Omental fat pad (tissue), 4 donors: ENCODE measurements at places on chromosomes 5 and 9. TPM values are rescaled to one million over a fixed set of nuclear protein-coding genes. Genes with fewer than 3 reads are reported as not detected.

GRCh38 chr5:95913663-95914062 lies 48.0 kb downstream of the ELL2 start:
- DNase-seq = no peak

GRCh38 chr9:73038613-73039012 lies 85.8 kb upstream of the ALDH1A1 start:
- DNase-seq = peak; percentile 24

- no peak for DNase-seq
Measured at GRCh38 chr9:112234779-112235178, 59.7 kb upstream of the SUSD1 start.

DNA sequence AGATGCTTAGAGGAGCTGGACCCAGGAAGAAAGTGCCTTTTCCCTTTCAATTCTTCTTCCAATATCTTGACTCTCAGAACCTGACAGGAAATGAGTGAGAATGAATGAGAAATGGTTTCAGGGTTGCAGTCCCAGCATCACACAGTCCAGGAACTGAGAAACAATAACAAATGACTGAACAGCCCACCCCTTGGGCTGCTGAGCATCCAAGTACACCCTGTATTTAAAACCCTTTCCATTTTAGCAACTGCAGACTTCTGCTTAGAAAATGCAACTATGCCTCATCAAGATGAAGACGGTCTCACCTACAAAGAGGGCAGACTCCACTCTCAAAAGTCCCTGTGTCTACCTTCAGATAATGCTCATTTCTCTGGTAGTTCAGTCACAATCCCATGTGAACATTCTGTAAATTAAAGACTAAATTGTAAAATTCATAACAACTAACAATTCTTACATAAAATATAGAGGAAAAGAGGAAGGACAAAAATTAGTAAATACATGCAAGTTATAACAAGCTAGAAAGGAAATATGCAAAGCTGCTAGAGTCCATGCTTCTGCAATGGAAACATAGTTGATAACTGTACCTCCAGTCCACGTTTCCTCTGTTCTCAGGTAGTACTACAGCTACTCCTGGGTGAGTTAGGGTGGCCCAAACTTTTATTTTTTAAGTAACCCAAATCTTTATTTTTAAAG lies 316.5 kb downstream of the ICE1 start:
- no peak for DNase-seq

DNA sequence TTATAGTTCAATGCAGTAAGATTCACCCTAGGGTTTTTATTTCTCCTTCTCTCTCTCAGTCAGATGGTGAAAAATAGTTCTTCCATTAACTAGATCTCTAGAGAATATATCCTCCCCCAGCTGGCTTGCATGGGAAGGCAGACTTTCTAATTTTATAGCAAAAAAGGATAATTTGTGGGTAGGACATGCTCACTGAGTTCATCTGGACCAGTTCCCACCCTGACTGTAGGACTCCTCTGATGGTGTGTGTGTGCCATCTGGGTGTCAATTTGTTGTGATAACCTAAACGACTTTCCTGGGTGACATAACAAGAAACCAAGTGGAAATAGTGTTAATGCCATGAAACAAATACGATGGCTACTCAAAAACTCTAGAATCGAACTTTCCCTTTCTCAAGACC lies 44.9 kb downstream of the APBA1 start:
- no peak for DNase-seq

DNA sequence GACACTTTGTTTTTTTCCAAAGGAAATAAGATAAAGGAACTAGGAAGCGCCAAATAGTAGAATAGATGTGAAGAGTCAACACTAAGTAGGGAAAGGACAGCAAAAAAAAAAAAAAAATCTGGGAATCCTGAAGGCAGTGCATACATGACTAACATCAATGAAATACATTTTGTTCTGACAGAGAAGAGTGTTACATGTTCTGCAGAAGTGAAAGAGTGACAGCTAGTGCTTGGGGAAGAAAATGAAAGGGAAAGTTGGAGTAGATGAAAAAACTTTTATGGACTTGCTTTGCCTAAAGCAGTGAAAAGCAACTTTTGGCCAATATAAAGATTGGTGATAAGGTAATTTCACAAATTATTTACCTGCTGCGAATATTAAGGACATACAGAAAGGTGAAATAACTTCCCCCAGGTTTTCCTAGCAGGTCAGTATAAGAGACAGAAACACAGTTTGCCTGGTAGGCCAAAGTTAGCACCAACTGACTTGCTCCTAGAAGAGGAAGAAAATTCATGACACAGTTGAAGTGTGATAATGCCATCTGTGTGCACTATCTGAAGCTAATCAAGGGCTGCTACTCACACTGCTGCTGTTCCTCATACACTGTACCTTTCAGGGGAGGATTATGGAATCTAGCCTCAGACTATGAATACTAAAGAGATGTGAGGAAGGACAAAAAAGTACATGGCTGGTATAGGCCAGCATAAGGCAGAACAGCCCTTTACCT lies 38.6 kb downstream of the RANBP6 start:
- DNase-seq = no peak

GRCh38 chr5:56259002-56259511 lies 25.9 kb upstream of the ANKRD55 start:
- DNase-seq = no peak

DNA sequence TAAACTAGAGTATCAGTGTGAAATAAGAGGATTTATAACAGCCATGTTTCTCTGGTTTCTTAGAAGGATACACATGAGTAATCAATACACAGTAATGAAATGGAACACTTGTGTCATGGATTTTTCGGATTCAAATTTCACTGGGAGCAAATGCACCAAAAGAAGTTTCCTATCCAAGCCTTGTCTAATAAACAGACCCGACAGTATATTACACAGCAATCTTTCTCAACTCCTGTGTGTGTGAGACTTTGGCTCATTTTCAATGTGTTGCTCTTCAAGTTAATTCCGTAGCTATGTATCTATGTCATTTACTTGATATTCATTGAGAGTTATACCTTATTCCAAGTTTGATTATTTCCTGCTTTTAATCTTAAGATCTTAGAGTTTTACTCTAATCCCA lies 930.2 kb downstream of the MAT2B start:
- no peak for DNase-seq

- DNase-seq = no peak
Measured at GRCh38 chr5:97242341-97242740, 59.3 kb upstream of the RIOK2 start.

DNA sequence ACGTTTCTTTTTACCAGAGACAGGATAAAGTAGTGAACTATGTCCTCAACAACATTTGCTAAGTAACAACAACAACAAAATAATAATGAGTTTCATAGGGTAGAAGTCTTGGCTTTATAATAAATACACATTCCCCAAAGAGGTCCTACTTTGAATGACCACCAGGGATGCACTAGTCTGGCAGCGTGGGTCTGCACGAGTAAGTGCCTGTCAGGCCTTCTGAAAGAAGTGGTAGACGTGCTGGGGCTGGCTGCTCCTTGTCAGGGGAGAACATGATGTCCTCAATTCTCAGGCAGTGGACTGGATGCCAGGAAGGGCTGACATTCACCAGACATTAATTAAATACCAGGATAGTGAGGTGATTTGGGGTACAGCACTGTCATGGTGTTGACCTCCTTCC lies 331.1 kb downstream of the TMEM38B start:
- DNase-seq = no peak

- no peak for DNase-seq
Measured at GRCh38 chr5:156595132-156595787, 254.8 kb upstream of the PPP1R2B start.

- DNase-seq = no peak
Measured at GRCh38 chr5:152051499-152052454, 127.1 kb upstream of the GLRA1 start.

DNA sequence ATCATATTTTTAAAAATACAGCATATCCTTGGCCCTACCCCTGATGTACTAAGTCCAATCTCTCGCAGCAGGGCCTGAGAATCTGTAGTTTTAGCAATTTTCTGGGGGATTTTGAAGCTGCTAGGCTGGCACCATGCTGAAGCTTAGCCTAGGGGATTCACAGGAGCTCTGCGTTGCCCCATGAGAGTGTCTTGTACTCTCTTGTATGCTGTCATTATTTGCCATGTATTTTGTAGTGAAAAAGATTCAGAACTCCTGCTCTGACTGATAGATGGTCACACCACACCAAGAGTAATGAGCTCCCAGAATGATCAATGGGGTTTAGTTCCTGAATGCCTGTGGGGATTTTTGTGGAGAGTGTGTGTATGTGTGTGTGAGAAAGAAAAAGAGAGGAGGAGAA lies 20.7 kb upstream of the TRMT10B start:
- DNase-seq = no peak

DNA sequence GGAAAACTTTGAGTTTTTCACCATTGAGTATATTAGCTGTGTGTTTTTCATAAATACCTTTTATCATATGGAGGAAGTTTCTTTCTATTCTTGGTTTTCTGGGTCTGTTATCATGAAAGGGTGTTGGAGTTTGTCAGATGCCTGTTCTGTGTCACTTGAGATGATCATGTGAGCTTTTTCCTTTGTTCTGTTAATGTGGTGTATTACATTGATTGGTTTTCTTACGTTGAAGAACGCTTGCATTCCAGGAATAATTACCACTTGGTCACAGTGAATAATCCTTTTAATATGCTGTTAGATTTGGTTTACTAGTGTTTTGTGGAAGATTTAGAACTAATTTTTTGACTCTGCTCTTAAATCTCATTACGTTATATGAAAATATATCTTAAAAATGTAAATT lies 7.8 kb downstream of the PLEKHG4B start:
- DNase-seq = no peak

DNA sequence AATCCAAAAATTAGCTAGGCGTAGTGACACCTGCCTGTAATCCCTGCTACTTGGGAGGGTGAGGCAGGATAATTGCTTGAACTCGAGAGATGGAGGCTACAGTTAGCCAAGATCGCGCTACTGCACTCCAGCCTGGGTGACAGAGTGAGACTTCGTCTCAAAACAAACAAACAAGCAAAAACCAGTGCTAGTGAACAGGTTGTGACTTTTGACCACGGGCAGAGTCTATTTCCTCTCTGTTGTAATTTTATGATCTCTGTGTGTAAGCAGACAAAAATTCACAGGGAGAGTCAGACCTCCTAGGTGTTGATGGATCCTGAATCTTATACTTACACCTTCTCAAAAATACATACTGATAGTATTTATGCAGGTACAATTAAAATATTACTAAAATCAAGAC lies 65.8 kb downstream of the SPEF2 start:
- DNase-seq = no peak

DNA sequence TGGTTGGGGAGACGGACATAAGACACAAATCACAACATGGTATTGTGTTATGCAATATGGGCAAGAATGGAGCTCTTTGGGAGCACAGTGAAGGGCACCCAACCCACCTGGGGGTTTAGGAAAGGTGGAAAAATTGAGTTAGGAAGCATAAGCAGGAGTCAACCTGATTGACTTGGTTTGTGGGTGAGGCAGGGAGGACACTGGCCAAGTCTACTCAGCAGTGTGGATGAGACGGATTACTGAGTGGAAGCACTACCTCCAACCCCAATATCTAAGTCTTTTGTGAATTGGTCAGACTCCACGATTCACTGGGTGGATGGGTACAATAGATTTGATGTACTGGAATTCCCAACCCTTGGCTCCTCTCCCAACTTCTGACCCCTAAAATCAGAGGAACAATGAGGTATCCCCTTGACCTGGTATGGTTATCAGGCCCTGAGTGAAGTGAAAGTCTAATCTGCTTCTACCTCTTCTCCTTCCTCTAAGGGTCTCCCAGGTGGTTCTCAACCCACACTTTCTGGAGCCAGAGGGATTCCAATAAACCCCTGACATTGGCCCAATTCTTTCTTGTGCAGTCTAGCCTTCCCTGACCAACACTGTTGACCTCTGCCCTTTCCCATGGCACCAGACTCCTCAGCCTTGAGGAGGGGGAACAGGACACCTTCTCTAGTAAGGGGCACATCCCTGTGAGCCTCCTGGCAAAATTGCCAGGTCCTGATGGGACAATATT lies 5.2 kb downstream of the EGR1 start:
- DNase-seq = no peak

DNA sequence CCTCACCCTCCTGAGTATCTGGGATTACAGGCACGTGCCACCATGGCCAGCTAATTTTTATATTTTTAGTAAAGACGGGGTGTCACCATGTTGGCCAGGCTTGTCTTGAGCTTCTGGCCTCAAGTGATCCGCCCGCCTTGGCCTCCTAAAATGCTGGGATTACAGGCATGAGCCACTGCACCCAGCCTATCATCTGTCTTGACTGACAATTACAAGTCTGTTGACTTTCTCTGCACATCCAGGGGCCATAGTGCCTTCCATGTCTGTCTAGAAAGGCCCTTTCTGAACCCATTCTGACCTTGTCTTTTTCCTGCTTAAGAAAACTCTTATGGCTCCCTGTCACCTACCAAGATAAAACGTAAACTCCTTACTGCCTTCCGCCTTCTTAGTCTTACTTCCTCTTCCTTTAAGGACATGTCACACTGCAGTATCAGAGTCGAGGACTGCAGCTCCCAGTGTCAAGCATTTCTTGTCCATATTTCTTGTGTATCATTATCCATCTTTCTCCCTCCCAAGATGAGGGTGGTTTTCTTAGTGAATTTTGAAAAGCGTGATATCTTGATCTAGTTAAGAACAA lies 49.9 kb upstream of the SHB start:
- no peak for DNase-seq

DNA sequence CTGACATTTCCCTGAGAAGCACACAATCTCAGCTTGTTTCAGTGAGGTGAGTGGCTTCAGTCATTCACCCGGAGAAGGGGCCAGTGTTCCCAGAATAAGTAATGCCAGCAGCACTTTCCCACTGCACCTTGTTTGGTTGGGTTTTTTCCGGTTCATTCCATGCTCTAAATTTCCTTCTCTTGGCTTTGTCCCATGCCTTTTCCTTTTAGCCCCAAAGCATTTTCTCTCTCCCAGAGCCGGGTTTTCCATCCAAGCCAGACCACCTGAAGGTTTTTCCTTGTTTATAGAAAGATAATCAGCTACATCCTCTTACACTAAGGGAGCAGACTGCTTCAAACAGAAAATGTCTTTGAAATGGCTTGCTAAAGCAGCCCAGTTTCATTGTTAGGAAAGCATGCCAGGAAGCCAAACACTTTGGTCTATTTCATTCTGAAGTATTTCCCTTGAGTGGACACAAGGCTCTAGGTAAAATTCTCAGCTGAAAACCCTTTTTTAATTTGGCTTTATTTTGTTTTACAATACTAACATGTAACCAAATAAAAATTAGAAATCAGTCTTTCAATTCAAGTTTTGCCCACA lies 501.6 kb downstream of the DTWD2 start:
- DNase-seq = no peak

DNA sequence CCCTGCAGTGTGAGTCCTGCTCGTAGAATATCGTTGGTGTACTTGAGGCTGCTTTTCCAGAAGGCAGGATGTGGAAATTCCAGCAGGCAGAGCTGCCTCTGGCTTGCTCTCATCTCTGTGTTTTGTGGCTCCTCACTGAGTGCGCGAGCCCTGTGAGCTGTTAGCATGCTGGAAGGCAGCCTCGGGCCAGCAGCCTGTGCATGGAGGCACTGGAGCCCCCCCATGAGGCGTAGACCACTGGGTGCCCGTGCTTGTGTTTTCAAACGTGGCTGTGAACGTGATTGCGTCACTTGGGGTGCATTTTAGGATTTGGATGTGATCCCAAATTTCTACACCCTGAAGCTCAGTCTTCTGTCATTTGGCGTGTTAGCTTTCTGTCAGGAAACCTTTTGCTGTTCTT lies 3.2 kb downstream of the WDR5 start:
- DNase-seq = no peak

Gene TMC1
- not detected for total RNA-seq

Gene PLAC8L1
- not detected for total RNA-seq

Gene VAV2
- 5.2 TPM for total RNA-seq

Gene GFRA3
- not detected for total RNA-seq

Gene LCN1
- not detected for total RNA-seq

Gene KIF20A
- 3.2 TPM for total RNA-seq
